Common myeloid progenitor, CD34-positive (primary cell): ENCODE measurements at places on chromosomes 13 and 19.

DNA sequence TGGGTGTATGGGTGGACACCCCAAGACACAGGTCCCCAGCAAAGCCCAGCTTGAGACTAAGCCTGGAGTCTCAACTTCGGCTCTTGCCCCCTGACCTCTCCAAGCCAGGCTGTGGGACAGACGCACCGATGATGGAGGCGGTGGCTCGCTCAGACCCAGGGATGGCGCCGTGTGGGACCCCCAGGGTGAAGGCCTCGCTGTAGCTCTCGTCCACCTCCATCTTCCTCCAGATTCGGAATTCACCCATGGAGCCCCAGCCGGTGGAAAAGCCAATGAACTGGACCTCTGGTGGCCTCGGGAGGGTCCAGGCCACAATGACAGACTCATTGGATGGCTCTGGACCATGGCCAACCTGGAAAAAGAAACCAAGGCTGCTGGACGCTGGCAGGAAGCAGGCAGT, 39.1 kb downstream of the F2RL3 start:
- peaks cover 2% of the 10 kb centered on the region for H3K27me3 ChIP-seq
- no peak overlapping the region for H3K4me3 ChIP-seq
- no peaks in the 10 kb centered on the region for H3K36me3 ChIP-seq
- DNase-seq: no peak

- H3K4me3 ChIP-seq: no peak overlapping the region
- no peaks in the 10 kb centered on the region for H3K36me3 ChIP-seq
- peak; percentile 86 for DNase-seq
- H3K27ac ChIP-seq: no peak overlapping the region
- no peaks in the 10 kb centered on the region for H3K27me3 ChIP-seq
- no peaks in the 10 kb centered on the region for H3K4me1 ChIP-seq
Observed at GRCh38 chr13:39612023-39612637, 9.1 kb upstream of the LHFPL6 start.

GRCh38 chr19:55077106-55077505, 1.4 kb downstream of the EPS8L1 start:
- H3K27me3 ChIP-seq: peaks cover 3% of the 10 kb centered on the region
- H3K27ac ChIP-seq: no peak overlapping the region
- H3K36me3 ChIP-seq: no peaks in the 10 kb centered on the region

GRCh38 chr13:31166591-31166990, 4.9 kb upstream of the HSPH1 start:
- H3K27ac ChIP-seq: no peak overlapping the region
- H3K27me3 ChIP-seq: no peaks in the 10 kb centered on the region
- no peaks in the 10 kb centered on the region for H3K36me3 ChIP-seq
- no peak overlapping the region for H3K4me3 ChIP-seq
- peaks cover 2% of the 10 kb centered on the region for H3K4me1 ChIP-seq

GRCh38 chr13:22047082-22047784, 376.4 kb downstream of the FGF9 start:
- no peak overlapping the region for H3K27ac ChIP-seq
- no peak overlapping the region for H3K4me3 ChIP-seq
- no peaks in the 10 kb centered on the region for H3K36me3 ChIP-seq
- no peaks in the 10 kb centered on the region for H3K4me1 ChIP-seq
- no peaks in the 10 kb centered on the region for H3K27me3 ChIP-seq

GRCh38 chr13:30799356-30799824, 64.0 kb downstream of the ALOX5AP start:
- no peak overlapping the region for H3K4me3 ChIP-seq
- H3K4me1 ChIP-seq: peaks cover 10% of the 10 kb centered on the region
- no peak for DNase-seq
- no peaks in the 10 kb centered on the region for H3K27me3 ChIP-seq
- H3K27ac ChIP-seq: no peak overlapping the region
- H3K36me3 ChIP-seq: no peaks in the 10 kb centered on the region

- DNase-seq: no peak
- H3K4me3 ChIP-seq: no peak overlapping the region
- H3K27me3 ChIP-seq: no peaks in the 10 kb centered on the region
- H3K4me1 ChIP-seq: peaks cover 5% of the 10 kb centered on the region
Observed at GRCh38 chr19:6947745-6948144, 60.4 kb downstream of the ADGRE1 start.

DNA sequence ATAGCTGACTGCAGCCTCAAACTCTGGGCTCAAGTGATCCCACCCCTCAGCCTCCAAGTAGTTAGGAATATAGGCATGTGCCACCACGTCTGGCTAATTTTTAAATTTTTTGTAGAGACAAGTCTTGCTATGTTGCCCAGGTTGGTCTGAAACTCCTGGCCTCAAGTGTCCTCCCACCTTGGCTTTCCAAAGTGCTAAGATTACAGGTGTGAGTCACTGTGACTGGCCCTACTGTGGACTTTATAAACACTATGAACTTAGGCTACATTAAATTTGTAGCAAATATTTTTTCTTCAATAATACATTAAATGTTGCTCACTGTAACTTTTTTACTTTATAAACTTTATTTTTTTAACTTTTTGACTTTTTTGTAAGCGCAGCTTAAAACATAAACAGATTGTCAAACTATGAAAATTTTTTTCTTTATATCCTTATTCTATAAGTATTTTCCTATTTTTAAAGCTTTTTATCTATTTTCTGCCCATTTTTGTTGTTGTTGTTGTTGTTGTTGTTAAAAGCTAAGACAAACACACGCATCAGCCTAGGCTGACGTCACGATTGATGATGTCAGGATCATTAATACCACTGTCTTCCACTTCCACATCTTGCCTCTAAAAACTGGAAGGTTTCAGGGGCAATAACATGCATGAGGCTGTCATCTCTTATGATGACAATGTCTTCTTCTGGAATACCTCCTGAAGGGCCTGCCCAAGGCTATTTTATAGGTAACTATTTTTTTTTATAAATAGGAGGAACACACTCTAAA, 204.2 kb downstream of the KLF5 start:
- no peaks in the 10 kb centered on the region for H3K36me3 ChIP-seq
- no peak for DNase-seq
- no peaks in the 10 kb centered on the region for H3K4me1 ChIP-seq
- no peaks in the 10 kb centered on the region for H3K27me3 ChIP-seq
- no peak overlapping the region for H3K27ac ChIP-seq
- H3K4me3 ChIP-seq: no peak overlapping the region

GRCh38 chr19:6312018-6312417, 21.4 kb downstream of the ACER1 start:
- no peak for DNase-seq
- no peaks in the 10 kb centered on the region for H3K27me3 ChIP-seq
- H3K4me3 ChIP-seq: no peak overlapping the region
- H3K36me3 ChIP-seq: no peaks in the 10 kb centered on the region
- H3K27ac ChIP-seq: no peak overlapping the region

DNA sequence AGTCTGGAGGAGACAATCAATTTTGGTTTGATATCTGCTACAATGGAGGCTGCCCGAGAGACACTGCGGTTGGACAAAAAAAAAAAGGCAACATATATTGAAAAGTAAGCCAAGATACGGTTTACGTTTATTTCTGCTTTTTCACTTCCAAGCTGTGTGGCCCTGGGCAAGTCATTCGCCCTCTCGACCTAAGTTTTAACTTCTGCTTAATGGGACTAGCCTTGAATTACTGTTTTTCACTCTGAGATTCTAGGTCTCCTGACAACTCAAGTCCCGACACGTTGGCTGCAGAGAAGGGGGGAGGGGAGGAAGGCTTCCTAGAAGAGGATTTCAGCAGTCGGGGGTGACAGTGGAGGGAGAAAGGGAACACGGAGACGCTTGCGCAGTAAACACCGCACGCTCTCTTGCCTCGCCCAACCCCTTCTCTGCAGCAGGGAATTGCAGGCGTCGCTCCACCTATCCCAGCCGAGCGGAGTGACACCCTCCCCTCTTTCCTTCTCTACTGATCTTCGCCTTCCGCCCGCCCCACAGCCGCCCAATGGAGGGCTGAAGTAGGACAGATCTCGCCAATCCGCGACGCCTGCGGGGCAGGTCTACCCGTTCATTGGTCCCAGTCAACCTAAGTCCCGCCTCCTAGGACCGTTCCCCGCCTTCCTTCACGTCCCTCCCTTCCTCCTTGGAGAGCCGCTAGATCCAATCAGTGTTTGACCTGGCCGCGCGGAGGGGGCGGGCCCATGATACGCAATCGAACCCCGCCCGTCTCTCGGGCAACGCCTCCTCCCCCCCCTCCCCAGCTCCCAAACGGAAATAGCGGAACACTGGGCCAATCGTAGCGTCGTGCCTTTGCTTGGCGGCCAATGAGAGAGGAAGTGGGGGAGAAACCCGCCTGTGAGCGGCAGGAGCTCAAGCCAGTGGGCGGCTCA, 533 bp upstream of the AP2A1 start:
- no peaks in the 10 kb centered on the region for H3K36me3 ChIP-seq
- H3K27me3 ChIP-seq: no peaks in the 10 kb centered on the region
- H3K4me3 ChIP-seq: peak overlapping the region; percentile 77
- H3K4me1 ChIP-seq: peaks cover 7% of the 10 kb centered on the region
- DNase-seq: peak; percentile 100

GRCh38 chr13:97506511-97506910, 72.5 kb downstream of the RAP2A start:
- no peaks in the 10 kb centered on the region for H3K4me1 ChIP-seq
- H3K36me3 ChIP-seq: no peaks in the 10 kb centered on the region
- no peak overlapping the region for H3K4me3 ChIP-seq
- H3K27me3 ChIP-seq: peaks cover 4% of the 10 kb centered on the region

DNA sequence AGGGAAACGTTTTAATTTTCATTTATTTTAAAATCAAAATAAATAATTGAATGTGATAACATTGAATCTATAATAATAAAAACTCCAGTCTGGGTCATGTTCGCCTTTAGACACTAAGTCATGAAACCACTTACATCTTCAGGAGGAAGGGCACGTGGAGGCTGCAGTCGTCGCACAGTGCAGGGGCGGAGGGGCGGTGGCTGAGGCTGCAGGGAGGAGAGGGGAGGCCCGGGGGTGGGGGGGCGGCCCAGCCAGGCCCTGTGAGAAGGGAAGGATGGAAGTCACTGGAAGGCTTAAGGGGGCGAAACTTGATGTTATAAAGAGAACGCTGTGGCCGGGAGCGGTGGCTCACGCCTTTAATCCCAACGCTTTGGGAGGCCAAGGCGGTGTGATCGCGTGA, 14.9 kb upstream of the LATS2 start:
- H3K27me3 ChIP-seq: no peaks in the 10 kb centered on the region
- H3K36me3 ChIP-seq: no peaks in the 10 kb centered on the region
- peaks cover 56% of the 10 kb centered on the region for H3K4me1 ChIP-seq
- DNase-seq: peak; percentile 68

DNA sequence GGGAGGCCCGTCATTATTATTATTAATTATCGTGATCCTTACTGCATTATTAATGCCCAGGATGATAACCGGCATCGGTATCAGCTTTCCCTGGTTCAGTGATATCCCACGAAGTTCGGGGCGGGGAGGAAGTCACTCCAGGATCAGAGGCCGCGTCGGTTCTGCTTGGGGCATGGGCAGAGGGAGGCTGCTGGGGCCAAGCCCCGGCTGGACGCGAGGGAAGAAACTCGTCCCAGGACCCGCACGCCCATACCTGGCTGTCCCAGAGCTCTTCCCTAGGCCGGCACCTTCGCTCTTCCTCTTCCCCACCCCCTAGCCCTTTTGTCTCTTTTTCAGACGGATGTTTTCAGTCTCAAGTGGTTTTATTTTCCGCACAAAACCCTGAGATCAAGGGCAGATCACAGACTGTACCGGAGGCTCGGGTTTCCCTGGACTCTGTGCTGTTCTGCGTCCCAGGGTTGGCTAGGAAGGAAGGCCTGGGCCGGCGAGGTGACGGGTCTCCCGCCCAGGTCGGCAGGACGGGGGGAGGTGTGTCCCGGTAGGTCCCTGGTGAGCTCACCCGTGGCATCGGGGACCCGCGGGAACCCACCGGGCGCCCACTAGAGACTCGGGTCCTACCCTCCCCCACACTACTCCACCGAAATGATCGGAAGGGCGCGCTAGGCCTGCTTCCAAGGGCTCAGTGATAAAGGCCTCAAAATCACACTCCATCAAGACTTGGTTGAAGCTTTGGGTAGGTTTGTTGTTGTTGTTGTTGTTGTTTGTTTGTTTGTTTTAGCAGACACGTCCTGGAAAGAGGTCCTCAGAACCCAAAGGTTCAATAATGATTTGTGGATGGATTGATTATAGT, 7.9 kb downstream of the ZIC2 start:
- DNase-seq: peak; percentile 10
- no peak overlapping the region for H3K27ac ChIP-seq
- no peaks in the 10 kb centered on the region for H3K4me1 ChIP-seq
- no peak overlapping the region for H3K4me3 ChIP-seq

DNA sequence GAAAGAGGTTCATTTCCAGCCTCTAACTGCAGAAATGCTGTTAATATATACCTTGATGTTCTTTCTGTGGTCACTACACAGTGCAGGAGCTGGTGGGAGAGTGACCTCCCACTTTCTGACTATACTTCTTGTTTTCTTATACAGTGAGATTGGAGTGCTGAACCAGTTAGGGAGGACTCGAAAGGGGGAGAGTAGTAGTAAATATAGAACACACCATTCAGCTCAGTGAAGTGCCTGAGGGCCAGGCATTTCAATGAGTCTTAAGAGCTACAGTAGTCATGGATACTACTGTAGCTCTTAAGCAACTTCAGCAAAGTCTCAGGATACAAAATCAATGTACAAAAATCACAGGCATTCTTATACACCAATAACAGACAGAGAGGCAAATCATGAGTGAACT, 372.9 kb downstream of the MTUS2 start:
- H3K4me1 ChIP-seq: no peaks in the 10 kb centered on the region
- H3K27ac ChIP-seq: no peak overlapping the region
- no peak overlapping the region for H3K4me3 ChIP-seq
- no peaks in the 10 kb centered on the region for H3K36me3 ChIP-seq
- H3K27me3 ChIP-seq: no peaks in the 10 kb centered on the region

DNA sequence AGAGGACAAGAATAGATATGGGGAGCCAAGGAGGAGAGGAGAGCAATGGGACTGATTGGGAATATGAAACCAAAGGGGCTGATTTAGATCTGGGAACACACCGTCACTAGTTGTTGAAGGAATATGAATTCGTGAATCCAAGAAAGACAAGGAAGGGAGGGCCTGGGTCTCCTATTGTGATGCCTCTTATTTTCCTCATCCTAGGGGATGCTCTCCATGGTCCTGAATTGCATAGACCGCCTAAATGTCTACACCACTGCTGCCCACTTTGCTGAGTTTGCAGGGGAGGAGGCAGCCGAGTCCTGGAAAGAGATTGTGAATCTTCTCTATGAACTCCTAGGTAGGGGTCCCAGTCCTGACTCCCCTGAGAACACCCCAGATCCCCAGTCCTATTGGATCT, 21.5 kb downstream of the RYR1 start:
- no peak overlapping the region for H3K27ac ChIP-seq
- H3K27me3 ChIP-seq: no peaks in the 10 kb centered on the region
- H3K4me1 ChIP-seq: no peaks in the 10 kb centered on the region
- no peaks in the 10 kb centered on the region for H3K36me3 ChIP-seq
- H3K4me3 ChIP-seq: no peak overlapping the region
